ENCODE measurements at places on chromosomes 5 and 9.
A peak's percentile ranks its signal among the peaks of the same experiment; 100 is the strongest.

DNA sequence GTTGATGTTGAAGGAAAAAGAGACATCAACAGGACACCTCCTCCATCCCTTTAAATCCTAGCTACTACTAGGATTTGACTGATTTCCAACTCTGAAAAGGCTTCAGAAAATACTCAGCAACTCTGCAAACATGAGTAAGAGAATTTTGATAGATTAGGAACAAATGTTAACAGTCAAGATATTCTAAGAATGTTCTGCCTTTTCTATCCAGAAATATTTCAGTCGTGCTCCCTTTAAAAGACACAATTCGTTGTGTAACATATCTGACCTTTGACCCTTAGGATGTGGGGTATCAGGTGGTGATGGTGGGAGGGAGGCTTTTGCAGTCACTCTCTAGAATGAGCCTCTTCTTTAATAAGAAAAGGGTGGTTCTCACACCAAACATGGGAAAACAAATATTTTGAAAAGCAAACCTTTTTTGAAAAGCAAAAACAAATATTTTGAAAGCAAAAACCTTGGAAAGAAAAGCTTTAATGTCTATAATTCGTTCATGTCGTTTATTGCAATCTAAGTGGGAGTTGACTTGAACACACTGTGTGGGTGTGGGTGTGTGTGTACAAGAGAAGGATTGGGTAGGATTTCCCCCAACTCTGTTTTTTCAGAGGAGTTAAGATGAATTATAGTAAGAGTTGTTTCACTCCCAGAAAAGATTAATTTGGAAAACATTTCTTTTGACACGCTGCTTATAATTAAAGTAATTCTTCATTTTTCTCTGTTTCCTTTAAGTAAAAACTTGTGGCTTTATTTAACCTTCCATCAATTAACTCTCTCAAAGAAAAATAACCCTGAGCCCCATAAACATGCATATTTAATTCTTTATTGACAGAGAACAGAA, 152.8 kb downstream of the TMEM167A start:
- no peak for DNase-seq

GRCh38 chr9:134744385-134745295, 103.0 kb downstream of the COL5A1 start:
- no peak for DNase-seq

GRCh38 chr5:57338068-57338867, 144.3 kb downstream of the ACTBL2 start:
- peak; percentile 25 for DNase-seq

DNA sequence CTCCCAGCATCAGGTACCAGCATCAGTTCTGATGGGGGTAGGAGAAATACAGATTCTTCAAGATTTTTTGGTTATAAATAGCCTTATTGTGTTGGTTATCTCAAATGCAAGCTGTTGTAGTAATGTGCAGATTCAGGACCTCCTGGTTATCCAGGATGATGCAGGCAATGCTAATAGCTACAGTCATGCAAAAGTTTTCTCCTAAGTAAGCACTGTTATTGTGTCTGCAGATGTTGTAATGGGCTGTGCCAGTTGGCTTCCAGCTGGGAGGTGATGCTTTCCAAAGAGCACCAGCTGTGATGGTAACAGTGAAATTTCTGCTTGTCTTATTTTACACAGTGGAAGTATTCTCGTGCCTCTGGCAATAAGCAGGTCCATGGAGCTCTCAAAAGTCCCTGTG, 719.2 kb upstream of the CTNND2 start:
- DNase-seq: no peak

DNA sequence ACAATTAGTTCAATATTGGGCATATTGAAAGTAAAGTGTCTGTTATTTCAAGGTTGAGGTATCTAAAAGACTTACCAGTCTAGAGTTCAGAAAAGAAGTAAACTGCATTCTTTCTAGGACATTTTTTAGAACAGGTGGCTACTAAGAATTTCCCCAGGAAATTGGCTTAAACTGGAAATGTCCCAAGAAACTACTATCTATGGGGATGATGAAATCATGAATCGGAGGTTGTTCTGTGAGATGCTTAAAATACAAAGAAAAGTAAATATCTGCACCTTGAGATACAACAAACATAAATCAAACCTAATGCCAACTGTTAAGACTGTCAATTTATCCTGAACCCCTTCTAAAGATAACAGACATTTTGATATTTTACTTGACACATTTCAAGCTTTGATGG, 226.5 kb upstream of the NREP start:
- DNase-seq: no peak

DNA sequence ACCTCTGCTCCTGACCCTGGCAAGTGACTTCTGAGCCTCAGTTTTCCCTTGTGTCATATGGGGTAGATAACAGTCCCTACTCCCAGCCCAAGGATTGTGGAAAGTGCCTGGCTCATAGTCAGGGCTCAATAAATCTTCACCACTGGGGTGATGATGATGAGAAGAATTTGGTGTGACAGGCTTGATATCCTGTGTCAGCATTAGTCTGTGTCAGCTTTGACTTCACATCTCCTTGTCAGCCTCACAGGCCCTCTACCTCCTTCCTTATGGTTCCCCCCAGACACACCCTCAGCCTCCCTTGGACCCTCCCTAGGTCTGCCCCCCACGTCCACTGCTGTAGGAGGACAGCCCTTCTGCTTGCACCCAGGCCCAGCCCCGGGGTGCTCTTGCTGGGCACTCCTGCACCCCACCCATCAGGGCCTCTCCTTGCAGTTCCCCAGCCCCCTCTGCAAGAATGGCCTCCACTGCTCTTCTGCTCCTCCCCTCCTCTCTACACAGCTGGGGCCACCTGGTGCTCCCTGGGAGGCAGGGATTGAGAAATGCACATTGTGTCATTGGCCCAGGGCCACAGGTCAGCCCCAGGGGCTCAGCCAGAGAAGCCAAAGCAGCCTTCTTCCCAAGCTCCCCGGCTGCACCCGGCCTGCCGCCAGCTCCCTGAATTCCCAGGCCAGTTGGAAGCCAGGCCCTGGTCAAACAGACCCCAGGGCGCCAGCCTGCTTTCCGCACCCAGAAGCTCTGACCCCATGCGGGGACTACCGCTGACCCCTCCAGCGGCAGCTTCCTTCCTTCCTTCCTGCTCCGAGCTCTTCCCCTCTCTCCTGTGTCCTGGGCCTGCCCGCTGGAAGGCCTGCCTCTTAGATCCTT, 7.7 kb downstream of the FGFR4 start:
- DNase-seq: no peak

- no peak for DNase-seq
These were observed 61.7 kb downstream of the JMY start for GRCh38 chr5:79297661-79298060.

- no peak for DNase-seq
These were observed 59.6 kb downstream of the RPS23 start for GRCh38 chr5:82218374-82219156.

- DNase-seq: no peak
These were observed 5.8 kb downstream of the PAEP start for GRCh38 chr9:135567311-135567710.

DNA sequence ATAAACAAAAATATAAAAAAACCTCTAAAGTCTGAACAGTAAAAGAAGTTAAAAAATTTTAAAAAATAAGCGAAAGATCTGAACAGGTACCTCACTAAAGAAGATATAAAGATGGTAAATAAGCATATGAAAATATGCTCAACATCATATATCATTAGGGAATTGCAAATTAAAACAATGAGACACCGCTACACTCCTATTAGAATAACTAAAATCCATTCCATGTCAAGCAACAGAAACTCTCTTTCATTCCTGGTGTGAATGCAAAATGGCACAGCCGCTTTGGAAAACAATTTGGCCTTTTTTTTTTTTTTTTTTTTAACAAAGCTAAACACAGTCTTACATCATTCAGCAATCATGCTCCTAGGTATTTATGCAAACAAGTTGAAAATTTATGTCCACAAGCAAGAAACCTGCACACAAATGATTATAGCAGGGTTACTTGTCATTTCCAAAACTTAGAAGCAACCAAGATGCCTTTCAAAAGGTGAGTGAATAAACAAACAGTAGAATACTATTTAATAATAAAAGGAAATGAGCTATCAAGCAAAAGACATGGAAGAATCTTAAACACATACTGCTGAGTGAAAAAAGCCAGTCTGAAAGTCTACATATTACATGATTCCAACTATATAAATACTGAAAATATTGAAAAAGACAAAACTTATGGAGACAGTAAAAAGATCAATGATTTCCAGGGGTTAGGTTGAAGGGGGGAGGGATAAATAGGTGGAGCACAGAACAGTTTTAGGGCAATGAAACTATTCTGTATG, 22.1 kb downstream of the ANXA1 start:
- peak; percentile 16 for DNase-seq

GRCh38 chr5:14962604-14963003, 91.0 kb upstream of the ANKH start:
- DNase-seq: no peak

- DNase-seq: peak; percentile 75
These were observed 29.8 kb upstream of the HMCN2 start for GRCh38 chr9:130235558-130236435.
